ENCODE measurements at places on chromosomes 16 and 17.
A peak's percentile ranks its signal among the peaks of the same experiment; 100 is the strongest.

GRCh38 chr17:10457952-10458351, 11.4 kb downstream of the MYH4 start:
- no peak for DNase-seq

- DNase-seq: no peak
Measured at GRCh38 chr16:76883076-76883475, 307.9 kb upstream of the MON1B start.

DNA sequence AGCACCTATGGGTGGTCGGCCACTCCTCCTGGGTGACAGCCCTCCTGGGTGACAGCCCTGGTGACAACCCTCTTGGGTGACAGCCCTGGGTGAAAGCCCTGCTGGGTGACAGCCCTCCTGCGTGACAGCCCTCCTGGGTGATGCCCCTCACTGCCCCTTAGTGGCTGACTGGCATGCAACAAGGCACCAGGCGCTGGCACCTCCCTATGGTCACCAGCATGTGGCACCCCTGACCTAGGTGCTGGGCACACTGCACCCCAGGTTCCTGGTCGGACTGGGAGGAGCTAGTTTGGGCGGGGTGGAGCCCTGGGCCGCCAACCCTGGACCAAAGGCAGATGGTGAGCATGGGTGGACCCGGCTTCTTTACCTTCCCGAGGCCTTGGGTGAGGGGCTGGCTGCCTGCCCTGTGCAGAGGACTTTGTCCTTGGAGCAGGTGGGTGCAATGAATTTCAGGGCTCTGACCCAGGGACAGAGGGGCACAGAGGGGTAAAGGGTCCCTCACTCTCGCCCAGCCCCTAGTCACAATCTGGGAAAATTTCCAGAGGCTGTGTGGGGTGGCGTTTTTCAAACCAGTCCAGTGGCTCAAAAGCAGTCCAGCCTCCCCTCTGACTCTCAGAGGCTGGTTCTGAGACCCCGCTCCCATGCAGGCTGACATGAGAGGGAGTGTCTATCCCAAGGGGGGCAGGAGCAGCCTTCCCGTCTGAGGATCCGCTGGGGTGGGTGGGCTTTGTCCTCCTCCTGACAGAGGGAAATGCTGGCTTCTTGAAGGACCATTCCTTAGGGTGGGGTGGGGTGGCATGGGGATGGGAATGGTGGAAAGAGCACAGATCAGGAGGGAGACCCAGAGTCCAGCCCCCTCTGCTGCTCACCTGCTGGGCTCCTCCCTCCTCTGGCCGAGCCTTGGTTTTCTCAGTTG, 25.9 kb upstream of the TNFRSF13B start:
- DNase-seq: no peak

DNA sequence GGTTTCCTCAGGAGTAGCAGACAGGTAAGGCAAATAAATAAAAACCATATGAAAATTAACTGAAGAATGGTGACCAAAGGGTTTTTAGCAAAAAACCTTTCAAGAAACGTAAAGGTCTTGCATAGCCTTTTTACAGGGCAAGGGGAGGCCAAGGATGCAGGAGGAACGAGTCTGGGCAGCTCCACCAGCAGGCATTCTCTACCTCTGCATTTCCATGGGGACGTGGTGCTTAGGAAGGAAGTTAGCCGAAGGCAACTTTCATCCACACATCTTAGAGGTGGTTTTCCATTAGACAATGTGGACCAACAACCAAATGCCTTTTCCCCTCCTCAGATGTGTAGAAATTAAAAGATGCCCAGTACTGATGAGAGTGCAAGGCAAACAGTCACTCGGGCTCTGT, 20.7 kb downstream of the TOM1L2 start:
- no peak for DNase-seq

- no peak for DNase-seq
Measured at GRCh38 chr16:69942627-69943170, 8.4 kb upstream of the CLEC18A start.

DNA sequence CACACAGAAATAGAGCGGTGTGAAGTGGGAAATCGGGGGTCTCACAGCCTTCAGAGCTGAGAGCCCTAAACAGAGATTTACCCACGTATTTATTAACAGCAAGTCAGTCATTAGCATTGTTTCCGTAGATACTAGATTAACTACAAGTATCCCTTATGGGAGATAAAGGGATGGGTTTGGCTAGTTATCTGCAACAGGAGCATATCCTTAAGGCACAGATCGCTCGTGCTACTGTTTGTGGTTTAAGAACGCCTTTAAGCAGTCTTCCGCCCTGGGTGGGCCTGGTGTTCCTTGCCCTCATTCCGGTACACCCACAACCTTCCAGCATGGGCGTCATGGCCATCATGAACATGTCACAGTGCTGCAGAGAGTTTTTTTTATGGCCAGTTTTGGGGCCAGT, 27.0 kb downstream of the TMC6 start:
- DNase-seq: no peak

- peak; percentile 78 for DNase-seq
Measured at GRCh38 chr17:42928714-42929496, 28.3 kb downstream of the G6PC1 start.
